ENCODE measurements at places on chromosomes 2 and 18. TPM values are rescaled to one million over a fixed set of nuclear protein-coding genes. Genes with fewer than 3 reads are reported as not detected.

Gene FECH
- 30.9 TPM for total RNA-seq

Gene MAPK4
- not detected for total RNA-seq

Gene ACMSD
- under 0.01 TPM for total RNA-seq

Gene APOB
- under 0.01 TPM for total RNA-seq

Gene NEU2
- total RNA-seq, result not detected

Gene NLRC4
- not detected for total RNA-seq

Gene UGT1A3
- total RNA-seq, result not detected

Gene SERPINB10
- total RNA-seq, result not detected

Gene DDX18
- 45.2 TPM for total RNA-seq

Gene LMAN2L
- total RNA-seq, result 33.5 TPM

Gene CD8A
- total RNA-seq, result not detected

Gene ABCG8
- not detected for total RNA-seq

Measured in smooth muscle cell of bladder (primary cell).